ENCODE measurements at places on chromosomes 16 and 17.

GRCh38 chr17:74018115-74018514 is 185.4 kb upstream of the RPL38 start:
- DNase-seq, result no peak

DNA sequence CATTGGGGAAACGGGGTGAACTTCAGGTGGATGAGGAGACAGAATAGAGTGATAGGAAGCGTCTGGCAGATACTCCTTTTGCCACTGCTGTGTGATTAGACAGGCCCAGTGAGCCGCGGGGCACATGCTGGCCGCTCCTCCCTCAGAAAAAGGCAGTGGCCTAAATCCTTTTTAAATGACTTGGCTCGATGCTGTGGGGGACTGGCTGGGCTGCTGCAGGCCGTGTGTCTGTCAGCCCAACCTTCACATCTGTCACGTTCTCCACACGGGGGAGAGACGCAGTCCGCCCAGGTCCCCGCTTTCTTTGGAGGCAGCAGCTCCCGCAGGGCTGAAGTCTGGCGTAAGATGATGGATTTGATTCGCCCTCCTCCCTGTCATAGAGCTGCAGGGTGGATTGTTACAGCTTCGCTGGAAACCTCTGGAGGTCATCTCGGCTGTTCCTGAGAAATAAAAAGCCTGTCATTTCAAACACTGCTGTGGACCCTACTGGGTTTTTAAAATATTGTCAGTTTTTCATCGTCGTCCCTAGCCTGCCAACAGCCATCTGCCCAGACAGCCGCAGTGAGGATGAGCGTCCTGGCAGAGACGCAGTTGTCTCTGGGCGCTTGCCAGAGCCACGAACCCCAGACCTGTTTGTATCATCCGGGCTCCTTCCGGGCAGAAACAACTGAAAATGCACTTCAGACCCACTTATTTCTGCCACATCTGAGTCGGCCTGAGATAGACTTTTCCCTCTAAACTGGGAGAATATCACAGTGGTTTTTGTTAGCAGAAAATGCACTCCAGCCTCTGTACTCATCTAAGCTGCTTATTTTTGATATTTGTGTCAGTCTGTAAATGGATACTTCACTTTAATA is 7.0 kb upstream of the TMEM235 start:
- DNase-seq, result no peak

- no peak for DNase-seq
Observed at GRCh38 chr16:75702242-75702641, 981 bp upstream of the DUXB start.

- DNase-seq, result peak; percentile 61
Observed at GRCh38 chr16:67528222-67528869, at the start of gene RIPOR1. RIPOR1 (plus strand) TSS chr16:67528829; CDS start chr16:67538447, 9,618 bp downstream.

DNA sequence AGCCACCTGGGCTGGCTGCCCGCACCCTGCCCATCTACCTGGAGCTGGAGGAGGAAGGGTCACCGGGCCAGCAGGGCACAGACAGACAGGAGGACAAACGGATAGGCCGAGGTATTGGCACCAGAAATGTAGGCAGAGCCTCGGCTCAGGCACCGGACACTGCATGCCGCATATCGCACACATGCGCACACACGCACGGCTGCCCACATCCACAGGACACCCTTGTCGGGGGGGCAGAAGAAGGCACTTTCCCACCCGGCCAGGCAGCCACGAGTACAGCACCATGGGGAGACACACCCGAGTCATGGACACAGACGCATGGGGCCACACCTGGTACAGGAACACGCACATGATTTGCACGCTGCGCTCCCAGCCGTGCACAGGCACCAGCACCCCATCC is 14.5 kb downstream of the CASKIN1 start:
- DNase-seq, result no peak

DNA sequence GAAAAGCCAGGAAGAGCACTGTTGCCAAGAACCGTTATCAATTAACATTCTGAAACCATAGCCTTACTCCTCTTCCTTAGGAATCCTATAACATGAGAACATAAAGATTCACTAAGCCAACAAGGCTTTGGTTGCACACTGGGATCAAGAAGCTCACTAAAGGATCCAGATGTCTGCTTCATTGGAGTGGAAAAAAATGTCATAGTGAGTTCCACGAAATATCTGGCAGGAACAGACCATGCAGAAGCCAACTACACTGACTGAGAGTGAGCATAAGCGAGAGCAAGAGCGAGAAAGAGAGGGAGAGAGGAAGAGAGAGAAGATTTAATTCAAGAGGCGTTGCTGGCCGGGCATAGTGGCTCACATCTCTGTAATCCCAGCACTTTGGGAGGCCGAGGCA is 13.4 kb upstream of the MEIOC start:
- DNase-seq, result peak; percentile 85

GRCh38 chr17:41437254-41437653 is 3.5 kb downstream of the KRT38 start:
- no peak for DNase-seq

DNA sequence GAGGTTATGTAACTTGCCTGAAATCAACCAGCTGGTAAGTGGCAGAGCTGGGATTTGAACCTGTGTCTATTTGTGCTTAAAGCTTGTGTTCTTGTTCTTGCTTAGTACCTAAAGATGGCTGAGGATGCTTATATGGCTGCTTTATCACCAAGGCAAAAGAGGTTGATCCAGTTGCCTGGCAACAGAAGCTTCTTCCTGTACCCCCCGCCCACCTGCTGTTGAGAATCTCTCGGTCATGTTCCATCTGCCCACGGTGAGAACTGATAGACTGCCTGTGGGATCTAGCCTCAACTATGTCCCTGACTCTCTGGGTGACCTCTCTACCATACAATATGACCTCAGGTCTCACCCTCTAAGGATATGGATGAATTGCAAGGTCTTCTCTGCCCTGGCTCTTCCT is 60.7 kb downstream of the ABCC6 start:
- no peak for DNase-seq

DNA sequence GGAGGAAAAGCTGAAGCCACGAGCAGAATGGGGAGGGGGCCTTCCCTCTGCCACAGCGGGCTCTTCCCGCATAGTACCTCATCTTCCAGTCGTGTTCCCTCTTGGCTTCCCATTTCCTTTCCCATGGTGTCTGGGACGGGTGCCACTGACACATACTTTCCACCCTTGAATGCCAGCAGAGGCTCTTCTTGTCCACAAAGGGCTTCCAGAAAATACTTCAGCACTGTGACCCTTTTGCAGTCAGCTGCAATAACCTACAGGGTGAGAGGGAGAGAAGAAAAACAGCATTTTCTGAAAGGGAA is 30.7 kb downstream of the HIC1 start:
- DNase-seq, result peak; percentile 88

DNA sequence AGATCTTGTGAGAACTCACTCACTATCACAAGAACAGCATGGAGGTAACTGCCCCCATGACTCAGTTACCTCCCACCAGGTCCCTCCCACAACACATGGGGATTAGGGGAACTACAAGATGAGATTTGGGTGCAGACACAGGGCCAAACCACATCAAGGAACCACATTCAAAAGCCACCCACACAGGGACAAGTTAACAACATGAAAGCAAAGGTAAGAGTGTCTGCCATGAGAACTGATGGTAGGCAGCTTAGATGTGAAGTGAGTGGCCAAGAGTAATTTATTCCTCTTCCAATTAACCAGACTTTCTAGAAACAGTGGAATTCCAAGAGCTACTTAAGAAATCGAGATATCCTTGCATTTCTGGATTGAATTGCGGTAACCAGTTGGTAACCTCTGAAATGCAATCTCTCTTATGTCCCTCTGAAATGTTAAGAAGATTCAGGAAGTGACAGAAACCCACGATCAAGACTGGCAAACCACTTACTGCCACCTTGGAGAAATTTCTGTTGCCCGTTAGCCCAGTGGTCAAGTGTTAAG is 167.4 kb upstream of the CACNG5 start:
- DNase-seq, result no peak

DNA sequence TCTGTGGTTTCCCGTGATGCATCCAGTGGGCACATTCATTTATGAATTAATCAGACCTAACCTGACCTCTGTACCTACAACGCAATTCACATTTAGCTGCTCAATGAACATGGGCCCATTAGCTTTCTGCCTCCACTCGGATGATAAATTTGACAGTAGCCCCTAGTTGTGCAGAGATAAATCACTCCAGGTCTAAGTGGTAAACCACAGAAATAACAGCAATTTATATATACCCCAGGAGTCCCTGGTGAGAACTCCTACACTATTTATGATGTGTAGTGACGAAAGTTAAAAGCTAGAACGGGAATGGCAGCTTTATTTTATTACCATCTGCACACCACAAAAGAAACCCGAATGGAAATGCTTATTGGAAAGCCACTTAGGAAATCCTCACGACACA is 371.5 kb downstream of the HAPSTR1 start:
- no peak for DNase-seq

DNA sequence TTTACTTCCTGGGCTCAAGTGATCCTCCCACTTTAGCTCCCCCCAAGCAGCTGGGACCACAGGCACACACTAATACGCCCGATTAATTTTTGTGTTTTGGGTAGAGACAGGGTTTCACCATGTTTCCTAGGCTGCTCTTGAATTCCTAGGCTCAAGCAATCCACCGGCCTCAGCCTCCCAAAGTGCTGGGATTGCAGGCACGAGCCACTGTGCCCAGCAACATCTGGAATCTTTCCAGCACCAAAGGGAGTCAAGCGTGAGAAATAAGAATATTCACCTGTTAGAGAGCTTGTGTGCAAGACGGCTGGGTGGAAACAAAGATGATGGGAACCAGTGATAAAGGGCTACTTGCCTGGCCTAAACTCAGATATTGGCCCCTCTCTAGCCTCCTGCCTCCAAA is 14.2 kb upstream of the ALOX12B start:
- DNase-seq, result no peak
